ENCODE measurements at places on chromosomes 3 and 15.

DNA sequence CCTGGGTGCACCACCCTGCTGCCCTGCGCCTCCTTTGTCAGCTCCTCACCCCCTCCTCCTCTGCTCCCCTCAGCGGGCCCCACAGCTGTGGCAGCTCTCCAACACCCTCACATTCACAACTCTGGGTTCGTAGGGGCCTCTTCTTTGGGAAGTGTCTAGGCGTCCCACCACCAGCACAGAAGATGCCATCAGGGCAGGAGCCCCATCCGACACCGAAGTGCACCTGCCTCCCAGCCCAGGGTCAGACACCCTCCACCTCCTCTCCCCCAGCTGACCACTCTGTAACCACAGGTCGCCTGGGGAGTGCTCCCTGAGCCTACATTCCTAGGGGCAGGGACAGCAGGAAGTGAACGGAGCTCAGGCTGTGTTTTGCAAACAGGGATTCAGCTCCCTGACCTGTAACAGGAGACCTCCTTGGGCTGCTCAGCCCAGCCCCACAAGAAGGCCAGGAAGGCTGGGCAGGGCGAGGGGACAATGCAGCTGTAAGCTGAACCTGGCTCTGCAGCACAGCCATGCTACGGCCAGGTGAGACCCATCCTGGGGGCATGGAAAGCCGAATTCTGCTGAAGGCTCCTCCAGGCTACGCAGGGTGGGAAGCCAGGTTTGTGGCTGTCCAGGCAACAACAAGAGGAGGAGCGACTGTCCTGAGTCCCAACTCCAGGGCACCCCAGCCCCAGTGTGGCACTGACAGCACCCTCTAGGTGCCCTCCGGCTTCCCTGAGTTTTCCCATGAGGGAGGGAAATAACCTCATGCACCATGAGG lies 269.0 kb downstream of the GOLGA6L6 start:
- no peak for DNase-seq

DNA sequence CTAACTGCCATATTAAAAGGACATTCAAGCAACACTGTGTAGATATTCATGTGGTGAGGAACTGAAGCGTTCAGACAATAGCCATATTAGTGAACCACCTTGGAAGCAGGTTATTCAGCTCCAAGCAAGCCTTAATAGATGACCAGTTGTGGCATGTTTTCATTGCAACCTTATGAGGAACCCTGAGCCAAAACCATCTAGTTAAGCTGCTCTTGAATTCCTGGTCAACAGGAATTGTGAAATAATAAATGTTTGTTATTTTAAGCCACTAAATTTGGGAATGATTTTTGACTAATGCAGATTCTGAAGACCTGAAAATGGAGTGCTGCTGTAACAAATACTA lies 73.0 kb downstream of the SPRED1 start:
- no peak for DNase-seq

GRCh38 chr15:65372787-65373067 lies 5.1 kb downstream of the IGDCC3 start:
- DNase-seq, result no peak

GRCh38 chr15:73650416-73651126 lies 17.4 kb upstream of the NPTN start:
- no peak for DNase-seq

DNA sequence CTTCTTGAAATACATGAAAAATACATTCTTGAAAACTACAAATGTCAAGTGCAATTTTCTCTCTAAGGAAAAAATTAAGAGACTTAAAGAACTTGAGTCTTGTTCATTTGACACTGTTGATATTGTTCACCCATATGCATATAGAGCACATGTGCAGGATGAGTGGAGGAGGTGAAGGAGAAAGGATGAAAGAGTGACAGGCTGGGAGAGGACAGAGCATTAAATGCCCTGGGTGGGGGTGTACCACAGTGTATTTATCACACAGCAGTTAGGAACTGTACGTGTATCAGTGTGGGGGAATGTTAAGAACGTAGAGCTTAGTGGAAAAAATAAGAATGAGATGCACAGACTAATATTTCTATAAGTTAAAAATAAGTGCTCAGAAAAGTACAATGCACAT lies 45.7 kb downstream of the CTDSPL start:
- DNase-seq, result no peak

DNA sequence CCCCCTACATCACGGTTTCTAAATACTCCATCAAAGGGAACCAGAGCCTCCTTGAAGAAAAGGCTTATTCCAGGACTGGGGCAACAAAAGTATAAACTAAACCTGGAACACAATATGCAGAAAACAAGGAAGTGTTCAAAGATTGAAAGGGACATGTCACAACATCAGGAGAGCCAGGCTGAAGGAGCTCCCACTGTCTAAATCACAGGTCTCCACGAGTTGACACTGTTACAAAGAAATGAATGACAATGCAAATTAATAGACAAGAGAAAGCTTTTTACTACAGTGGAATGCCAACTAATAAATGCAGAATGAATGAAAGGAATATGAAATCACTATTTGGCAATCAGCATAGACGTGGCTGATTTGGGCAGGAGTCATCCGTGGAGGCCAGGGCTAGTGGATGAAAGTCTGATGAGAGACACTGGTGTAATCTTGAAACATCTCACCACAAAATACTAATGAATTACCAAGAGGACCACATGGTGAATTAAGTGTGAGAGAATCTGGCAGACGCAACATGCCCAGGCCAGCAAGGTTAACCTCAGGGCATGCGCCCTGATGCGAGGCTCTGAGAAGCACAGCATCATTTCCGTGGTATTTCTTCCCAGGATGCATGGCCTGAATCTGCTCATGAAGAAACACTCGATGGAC lies 123.8 kb upstream of the TJP1 start:
- DNase-seq, result no peak

GRCh38 chr3:46699676-46700523 lies 1.3 kb upstream of the TMIE start:
- DNase-seq, result no peak

DNA sequence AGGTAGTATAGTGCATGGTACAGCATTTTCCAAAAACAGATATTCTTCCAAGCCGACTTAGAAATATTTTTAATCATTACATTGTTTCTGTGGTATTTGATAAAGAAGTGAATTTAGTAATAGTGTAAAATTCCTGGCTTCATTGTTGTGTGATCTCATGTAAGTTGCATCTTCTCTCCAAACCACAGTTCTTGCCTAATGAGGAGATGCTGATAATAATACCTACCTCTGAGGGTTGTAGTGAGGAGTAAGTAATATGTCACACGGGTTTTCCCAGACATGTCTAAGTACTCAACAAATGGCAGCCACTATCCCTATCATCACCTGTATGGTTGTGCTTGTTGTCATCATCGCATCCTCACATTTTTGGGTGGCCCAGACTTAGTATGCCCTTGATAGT lies 167.3 kb downstream of the SLCO3A1 start:
- no peak for DNase-seq

- no peak for DNase-seq
Measured at GRCh38 chr15:63189941-63190768, 749 bp downstream of the RAB8B start.

- DNase-seq, result no peak
Measured at GRCh38 chr3:171417813-171418212, 42.4 kb downstream of the TNIK start.

- DNase-seq, result no peak
Measured at GRCh38 chr3:148333091-148333490, 364.6 kb upstream of the AGTR1 start.

- no peak for DNase-seq
Measured at GRCh38 chr15:39465843-39466749, 114.8 kb upstream of the THBS1 start.

GRCh38 chr3:129888771-129889170 lies 4.7 kb downstream of the TMCC1 start:
- DNase-seq, result peak; percentile 30

- no peak for DNase-seq
Measured at GRCh38 chr3:167909504-167909896, 174.0 kb downstream of the SERPINI1 start.

DNA sequence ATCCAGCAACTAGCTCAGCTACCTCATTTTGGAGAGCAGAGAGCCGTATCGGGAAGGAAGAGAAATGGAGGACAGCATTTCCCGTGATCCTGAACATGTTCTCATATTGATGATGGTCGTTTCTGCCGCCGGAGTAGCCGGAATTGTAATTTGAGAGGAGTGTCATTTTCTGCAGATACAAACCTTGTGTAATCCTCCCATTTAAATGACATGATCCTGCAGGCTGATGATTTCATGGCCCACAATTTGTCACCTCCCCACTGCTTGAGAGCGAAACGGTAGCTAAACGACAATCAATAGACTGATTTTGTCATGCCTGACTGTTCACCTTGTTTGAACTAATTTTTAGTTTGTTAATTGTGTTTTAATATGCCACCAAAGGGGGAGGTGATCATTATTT lies 126.5 kb upstream of the CNTN6 start:
- DNase-seq, result no peak

DNA sequence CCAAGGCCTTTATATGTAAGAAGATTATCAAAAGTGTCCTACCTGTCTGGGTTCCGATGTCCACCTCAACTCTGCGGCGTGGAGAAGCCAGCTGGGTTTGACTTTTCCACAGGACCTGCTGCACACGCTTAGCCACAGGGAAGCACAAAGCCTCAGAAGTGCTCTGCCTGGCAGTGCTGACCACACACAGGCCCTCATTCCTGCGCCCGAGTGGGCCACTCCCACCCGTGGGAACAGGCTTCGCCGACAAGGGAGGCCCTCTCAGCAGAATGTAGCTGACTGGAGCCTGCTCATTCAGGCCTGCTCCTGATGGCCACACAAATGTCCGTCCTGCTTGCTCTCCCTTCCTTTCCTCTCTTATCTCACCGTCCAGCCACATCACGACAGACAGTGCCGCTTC lies 221.4 kb upstream of the LRRN1 start:
- no peak for DNase-seq

- DNase-seq, result no peak
Measured at GRCh38 chr15:53197426-53197839, 407.3 kb upstream of the ONECUT1 start.

GRCh38 chr3:125367403-125368230 lies 7.5 kb downstream of the ZNF148 start:
- DNase-seq, result no peak

- no peak for DNase-seq
Measured at GRCh38 chr3:184766555-184767261, 45.3 kb upstream of the VPS8 start.

DNA sequence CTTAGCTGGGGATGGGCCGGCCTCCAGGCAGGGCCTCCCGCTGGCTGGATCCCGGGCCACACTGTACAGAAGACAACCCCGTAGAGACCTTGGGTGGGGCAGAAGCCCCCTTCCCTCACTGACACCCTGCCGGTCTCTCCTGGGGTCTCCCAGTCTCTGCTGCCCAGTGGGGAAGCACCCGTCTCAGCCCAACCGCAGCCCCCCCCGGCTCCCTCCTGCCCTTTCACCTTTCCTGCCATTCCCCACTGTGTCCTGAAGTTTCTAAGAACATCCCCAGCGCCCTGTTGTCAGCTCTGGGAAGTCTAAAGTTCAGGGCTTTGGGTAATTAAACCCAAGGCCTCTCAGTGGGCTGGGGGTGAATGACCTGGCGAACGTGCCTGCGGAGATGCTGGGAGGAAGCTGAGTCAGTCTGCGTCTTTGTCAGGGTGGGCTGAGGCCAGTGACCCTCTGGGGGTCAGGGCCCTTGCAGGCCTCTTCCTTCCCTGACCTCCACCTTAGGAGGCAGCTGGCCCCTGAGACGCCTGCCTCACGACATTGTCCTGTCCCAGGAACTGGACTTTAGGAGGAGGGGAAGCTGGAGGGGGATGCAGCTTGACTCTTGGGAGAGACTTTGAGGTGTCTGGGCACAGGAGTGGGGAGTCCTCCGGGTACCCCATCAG lies 1.4 kb upstream of the SLC51A start:
- DNase-seq, result no peak

GRCh38 chr15:52505151-52505550 lies 23.5 kb downstream of the MYO5A start:
- DNase-seq, result no peak

DNA sequence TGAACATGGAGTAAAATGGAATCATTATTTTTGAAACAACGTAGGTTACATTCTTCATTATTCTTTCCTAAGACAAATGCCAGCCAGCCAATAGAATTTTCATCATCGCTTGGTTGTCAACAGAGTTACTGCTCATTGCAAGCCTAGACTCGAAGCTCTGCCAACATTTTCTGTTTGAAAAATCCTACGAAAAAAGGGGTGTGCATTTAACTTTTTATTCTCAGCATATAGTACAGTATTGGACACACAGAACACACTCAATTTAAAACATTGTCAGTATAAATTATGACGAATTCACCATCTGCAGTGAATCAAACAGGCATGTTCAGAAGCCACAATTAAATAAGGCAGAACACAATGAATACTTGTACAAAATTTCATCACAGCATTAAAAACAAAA lies 232.1 kb downstream of the NR1D2 start:
- DNase-seq, result no peak

DNA sequence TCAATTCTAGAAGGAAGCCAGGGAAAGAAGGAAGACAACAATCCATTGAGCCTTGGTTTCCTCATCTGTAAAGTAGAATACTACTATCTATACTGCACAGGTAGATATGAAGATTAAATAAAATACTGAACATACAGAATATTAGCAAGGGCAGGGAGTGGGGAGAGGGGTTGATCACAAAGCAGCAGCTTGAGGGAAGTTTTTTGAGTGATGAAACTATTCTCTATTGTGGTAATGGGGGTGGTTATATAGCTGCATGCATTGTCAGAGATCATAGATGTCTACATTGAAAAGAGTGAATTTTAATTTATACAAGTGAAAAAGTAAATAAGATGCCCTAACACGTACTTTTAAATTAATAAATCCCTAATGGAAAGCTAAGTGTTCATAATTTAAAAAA lies 242.6 kb upstream of the LRTM1 start:
- no peak for DNase-seq

GRCh38 chr3:126607214-126607908 lies 47.6 kb downstream of the TXNRD3 start:
- no peak for DNase-seq

GRCh38 chr3:94303266-94303665 lies 240.4 kb downstream of the NSUN3 start:
- DNase-seq, result no peak

DNA sequence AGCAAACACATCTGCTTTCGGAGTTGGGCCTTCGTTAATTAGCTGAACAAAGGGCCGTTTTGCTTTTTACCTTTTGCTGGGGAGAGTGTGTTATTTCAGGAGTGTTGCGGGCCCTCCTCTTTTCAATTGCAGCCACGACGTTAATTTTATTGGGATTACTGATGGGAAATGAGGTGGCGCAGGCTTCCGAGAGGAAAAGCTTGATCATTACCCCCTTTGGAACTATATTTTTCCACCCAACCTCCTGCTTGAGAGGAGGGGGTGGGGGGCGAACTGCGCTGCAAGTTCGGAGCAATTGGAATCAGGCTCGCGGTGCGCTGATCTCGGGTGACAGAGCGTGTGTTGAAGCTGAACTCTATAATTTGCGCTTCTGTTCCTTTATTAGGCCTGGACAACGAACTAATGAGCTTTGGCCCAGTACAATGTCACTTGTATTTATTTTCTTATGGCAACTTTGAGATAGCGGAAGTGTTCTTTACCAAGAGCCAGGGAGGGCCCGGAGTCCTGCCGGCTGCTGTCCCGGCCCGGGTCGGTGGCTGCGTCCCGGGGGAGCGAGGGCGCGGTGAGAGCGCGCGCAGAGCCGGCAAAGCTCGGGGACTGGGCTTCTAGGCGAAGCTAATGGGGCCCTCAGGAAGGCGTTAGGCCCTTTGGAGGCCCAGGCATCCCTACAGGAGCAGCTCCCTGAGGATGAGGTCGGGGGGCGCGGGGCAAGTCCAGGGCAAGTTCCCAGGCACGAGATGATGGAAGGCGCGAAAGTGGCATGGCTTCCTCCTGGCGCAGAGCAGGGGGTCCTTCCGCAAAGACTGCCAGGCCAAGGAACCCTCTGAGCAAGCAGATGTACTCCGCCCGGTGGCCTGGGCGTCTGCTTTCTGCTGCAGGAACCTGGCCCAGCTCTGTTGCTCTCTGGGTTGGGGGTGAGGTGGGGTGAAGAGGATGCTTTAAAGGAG lies 12.9 kb downstream of the NR2F2 start:
- DNase-seq, result no peak
